Lower lobe of right lung (tissue), 2 donors: ENCODE measurements at places on chromosomes 3 and 15.

DNA sequence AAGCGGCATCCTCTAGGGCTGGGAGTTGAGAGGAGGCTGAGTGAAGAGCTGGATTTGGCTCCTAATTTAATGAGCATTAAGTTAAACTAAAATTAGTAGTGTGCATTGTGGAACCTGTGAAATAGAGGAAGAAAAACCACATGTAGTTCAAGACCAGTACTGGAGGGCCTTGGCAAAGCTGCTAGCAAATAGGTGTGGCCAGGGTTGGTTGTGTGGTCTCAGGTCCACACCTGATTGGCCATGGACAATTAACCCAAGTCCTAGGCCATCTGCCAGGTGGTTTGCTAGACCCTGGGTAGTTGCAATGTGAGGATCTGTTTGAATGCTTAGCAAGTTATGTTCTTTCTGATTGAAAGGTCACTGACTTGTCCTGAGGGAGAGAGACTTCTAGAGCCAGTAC lies 275.5 kb downstream of the PDCD6IP start:
- no peak for DNase-seq

DNA sequence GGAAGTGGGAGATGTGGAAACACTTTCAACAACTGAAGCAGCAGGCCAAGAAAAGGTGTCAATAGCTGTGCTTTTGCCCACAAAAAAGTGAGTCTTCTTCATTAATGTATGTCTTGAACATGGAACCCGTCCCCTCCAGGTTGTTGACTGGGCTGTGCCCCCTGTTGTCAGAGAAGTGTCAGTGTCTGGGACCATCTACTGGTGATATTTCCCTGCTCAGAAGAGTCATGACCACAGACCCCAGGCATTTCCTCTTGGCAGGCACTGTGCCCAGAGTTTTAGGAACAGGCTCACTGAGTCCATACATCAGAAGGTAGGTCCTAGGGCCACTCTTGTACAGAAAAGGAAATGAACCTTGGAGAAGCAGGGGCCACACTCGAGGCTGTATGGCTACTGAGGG lies 54.8 kb upstream of the LARS2 start:
- no peak for DNase-seq

- DNase-seq: no peak
These were observed 23.6 kb upstream of the RPL35A start for GRCh38 chr3:197926418-197926817.

DNA sequence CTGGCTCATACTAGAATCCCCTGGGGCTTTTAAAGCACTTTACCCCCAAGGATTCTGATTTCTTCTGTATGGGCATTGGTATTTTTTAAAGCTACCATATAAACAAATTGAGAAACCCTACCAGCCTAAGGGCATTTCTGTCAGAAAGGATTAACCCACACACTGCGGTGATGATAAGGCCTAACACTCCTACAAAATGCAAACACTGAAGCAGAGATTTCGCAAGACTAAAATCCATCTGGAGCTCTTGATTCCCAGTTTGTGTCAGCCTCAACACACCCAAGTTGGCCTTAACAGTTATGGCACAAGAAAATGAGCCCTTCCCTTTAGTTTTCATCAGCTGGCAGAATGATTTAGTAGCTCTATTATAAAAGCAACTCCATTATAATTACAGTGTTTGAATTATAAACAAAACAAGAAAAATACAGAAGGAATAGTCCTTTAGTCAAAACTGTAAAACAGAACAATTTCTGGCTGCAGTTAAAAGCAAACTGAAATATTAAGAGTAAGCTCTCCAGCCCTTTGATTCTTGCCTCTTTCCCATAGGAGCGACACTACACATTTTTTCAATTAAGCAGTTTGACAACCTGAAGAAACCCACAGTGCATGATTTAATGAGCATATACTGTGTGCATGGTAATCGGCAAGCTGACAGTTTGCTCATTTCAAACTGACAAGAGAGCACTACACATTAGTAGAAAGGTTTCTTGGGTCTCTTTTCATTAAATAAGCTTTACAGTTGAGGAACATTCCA lies 441.2 kb downstream of the FHIT start:
- DNase-seq: no peak
